ENCODE measurements at places on chromosomes 4 and X.

- DNase-seq, result no peak
These were observed 137.2 kb downstream of the RAPGEF2 start for GRCh38 chr4:159240046-159240445.

DNA sequence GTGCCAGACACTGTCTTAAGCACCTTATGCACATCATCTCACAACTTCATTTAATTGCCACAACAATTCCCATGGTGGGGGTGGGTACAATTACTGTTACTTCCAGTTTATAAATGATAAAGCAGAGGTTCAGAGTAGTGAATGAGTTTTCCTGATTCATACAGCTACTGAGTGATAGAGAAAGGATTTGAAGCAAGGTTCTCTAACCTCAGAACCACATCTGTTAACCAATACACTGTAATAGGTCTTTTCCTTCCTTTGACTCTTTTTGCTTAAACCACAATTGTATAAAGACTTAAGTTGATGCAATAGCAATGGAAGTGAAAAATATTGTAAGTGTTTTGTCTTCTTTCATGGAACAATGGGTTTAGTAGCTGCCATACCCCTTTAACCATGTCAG is 43.5 kb upstream of the PAK3 start:
- DNase-seq, result no peak

- peak; percentile 53 for DNase-seq
These were observed 941.2 kb upstream of the TENM3 start for GRCh38 chr4:181301735-181302710.

- DNase-seq, result no peak
These were observed 1.4 kb downstream of the MXD4 start for GRCh38 chr4:2260344-2261109.

DNA sequence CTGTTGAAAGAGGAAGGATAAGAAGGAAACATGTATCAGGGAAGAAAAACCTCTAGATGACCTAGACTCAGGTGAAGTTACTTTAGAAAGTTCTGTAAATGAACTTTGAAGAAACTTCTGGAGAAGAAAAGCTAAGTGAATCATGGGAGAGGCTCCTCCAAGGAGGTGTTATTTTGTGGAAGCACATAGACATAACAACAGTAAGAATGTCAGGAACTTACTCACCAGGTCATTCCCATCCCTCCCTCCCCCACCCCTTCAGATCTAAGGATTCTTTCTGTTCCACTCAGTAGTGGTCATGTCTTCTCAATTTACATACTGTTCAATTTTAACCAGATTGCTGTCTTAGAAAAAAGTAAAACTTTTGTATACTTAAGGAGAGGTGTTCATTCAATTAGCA is 310.5 kb upstream of the DDX53 start:
- no peak for DNase-seq

DNA sequence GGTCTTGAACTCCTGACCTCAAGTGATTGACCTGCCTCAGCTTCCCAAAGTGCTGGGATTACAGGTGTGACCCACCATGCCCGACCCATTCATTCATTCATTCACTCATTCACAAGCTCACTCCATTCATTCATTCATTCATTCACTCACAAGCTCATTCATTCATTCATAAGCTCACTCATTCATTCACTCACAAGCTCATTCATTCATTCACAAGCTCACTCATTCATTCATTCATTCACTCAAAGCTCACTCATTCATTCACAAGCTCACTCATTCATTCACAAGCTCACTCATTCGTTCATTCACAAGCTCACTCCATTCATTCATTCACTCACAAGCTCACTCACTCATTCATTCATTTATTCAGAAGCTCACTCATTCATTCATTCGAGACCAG is 198.6 kb downstream of the SHOX start:
- DNase-seq, result no peak

DNA sequence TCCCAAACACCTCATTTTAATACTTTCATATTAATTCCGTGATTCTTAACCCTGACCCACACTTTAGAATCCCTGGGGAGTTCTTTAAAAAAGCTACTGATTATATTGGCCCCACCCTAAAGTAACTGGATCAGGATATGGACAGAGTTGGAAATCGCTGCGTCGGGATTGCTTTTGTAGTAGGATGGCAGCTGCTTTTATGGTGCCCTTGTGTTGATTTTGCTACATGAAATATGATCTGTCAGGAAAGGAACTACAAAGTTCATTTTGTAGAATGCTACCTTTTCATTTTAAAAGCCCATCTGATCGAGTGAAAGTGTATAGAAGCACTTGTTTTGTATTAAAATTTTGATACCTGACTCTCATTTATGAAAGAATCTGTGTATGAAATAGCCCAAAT is 43.6 kb downstream of the TMEM131L start:
- DNase-seq, result no peak

DNA sequence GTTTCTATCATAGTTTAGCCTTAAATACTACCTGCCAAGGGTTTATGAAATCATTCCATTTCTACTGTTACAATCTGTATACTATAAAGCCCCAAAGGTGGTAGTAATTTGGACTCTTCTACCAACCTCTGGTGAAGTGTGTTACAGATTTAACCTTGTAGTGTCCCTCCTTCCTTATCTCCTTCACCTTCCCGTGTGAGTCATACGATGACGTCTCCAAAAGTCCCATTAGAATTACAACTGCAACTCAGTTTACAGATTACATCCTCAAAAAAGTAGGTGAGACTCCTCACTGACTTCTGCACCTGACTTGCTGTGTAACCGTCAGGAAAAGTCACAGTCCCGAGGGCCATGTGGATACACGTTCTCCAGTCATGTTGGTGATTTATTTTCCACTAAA is 219.0 kb downstream of the DCTD start:
- no peak for DNase-seq

DNA sequence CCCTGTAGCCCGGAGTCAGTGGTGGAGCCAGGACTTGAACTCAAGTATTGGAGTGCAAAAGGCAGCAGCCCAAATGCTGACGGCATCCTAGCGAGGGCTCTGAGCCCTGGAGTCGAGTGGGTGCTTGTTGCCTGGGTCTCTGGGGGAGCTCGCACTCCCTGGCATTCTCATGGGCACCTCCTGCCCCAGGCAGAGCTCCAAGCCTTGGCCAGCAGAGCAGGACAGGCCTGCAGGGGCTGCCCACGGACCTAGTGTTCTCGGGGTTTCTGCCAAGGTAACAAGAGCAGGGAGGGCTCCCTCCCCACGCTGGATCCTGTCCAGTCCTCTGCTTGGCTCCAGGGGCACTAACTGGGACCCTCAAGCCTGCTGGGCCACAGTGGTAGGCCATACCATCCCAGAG is 17.6 kb upstream of the WFS1 start:
- DNase-seq, result no peak

DNA sequence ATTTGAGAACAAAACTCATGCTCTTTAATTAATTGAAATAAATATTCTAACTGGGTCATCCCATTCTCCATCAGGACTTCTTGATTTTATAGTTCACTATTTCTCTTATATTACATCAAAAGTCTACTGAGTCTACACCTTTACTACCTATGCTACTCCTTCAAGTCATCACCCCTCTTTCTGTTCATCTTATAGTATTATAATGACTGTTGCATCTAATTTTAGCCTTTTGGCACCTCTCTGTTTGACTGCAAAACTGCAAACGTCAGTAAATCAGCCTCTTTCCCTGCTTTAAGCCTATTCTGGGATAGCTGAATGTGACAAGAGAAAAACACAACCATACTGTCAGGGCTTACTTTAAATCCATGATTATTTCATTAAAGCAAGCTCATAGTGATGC is 639.1 kb downstream of the GABRG1 start:
- DNase-seq, result no peak

DNA sequence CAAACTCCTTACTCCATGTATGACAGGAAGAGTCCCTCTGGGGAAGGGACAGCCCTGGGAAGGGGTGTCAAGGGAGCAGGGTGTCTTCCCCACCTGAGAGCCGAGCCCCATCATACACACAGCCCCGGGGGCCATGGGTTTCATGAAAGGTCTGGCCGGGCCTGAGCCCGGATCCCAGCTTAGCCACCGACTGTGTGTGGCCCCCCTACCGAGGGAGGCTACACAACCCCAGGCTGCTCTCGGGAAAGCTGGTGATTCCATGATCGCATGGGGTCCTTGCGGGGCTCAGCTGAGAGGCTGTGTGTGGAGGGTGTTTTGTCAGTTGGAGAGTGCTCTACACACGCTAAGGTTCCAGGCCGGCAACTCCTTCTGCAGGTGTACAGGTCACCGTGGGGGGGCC is 55.6 kb downstream of the SORCS2 start:
- no peak for DNase-seq

DNA sequence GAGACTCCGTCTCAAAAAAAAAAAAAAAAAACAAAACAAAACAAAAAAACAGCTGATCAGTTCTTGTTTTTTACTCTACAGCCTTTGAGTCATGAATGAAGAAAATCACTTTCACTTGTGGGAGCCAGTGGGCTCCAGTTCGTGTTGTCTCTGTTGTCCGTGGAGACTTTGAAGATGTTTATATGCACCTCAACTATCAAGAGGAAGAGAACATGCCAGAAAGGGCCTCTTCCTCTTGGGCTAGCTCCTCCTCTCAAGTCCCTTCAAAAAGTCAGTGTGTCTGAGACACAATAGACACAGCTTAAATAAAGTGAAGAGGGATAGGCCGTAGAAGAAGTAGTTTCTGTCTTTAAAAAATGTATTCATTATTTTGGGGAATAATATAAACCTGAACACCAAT is 182.7 kb downstream of the KDR start:
- no peak for DNase-seq

GRCh38 chr4:189002475-189002874 is 863.2 kb downstream of the TRIML1 start:
- no peak for DNase-seq

DNA sequence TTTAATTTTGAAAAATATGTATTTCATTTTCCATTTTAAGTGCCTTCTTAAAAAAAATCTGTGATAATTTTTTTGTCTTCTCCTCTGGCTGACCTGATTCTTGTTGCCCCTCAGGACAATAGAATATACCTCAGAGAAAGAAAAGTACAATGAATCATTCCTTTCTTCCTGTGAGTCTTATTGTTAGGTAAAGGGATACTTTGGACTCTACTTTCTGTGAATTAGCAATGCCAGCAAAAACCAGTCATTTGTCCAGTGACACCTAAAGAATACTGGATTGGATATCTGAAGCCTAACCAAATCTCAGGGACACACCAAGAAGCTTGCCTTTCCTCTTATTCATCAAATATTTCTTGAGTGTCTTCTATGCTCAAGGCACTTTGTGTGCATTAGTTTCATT is 102.1 kb downstream of the AREG start:
- DNase-seq, result no peak

GRCh38 chr4:136898590-136899248 is 633.6 kb downstream of the PCDH18 start:
- DNase-seq, result no peak

DNA sequence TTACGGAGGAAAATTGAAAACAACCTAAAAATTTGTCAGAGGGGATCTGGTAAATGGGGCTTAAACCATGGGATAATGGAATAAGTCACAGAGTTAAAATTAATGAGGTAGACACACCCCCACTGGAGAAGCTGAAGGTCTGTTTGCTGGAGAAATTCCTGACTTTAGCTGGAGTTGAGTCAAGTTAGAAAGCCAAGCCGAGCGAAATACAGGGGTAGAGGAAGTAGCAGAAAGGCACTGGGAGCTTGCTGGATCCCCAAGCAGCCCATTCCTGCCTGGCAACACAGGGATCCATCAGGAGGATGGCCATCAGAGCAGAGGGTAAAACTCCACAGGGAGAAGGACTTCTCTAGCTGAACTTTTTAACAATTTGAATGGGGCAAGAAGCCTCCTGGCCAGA is 163.8 kb downstream of the ATRX start:
- DNase-seq, result no peak

GRCh38 chrX:10989386-10989785 is 121.7 kb upstream of the HCCS start:
- no peak for DNase-seq

DNA sequence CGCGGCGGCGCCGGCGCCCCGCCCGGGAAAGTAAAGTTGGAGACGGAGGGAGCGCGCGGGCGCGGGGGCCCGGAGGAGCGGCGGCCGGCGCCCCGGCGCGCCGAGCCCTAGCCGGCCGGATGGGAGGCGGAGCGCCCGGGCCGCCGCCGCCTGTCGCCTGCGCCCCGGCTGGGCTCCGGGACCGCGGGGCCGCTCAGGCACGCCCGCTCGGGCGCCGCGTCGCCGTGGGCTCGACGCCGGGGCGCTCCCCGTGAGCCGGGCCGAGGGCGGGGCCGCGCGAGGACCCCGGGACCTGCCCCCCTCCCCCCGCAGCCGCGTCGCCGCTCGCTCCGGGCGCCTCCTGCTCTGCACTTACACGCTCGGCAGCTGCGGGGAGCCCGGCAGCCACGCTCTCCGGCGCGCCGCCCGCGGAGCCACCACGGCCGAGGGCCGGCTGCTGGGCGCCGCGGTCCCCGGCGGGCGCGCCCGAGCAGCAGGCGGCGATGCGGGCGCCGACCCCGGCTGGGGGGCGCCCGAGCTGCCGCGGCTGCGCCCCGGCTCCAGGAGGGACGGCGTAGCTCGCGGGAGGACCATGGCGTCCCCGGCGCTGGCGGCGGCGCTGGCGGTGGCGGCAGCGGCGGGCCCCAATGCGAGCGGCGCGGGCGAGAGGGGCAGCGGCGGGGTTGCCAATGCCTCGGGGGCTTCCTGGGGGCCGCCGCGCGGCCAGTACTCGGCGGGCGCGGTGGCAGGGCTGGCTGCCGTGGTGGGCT is at the start of gene ADRA2C:
Gene ADRA2C (plus strand): TSS at position 350 of the 749 bp plus-strand sequence. CDS start 222 bp downstream, at position 572.
- peak; percentile 88 for DNase-seq

GRCh38 chrX:43121637-43122036 is 343.7 kb upstream of the PPP1R2C start:
- DNase-seq, result no peak

GRCh38 chrX:34656842-34657725 is at the start of gene TMEM47:
Gene TMEM47, minus strand, starts transcription at chrX:34657285. Its CDS starts 256 bp downstream, at chrX:34657029.
- peak; percentile 87 for DNase-seq

DNA sequence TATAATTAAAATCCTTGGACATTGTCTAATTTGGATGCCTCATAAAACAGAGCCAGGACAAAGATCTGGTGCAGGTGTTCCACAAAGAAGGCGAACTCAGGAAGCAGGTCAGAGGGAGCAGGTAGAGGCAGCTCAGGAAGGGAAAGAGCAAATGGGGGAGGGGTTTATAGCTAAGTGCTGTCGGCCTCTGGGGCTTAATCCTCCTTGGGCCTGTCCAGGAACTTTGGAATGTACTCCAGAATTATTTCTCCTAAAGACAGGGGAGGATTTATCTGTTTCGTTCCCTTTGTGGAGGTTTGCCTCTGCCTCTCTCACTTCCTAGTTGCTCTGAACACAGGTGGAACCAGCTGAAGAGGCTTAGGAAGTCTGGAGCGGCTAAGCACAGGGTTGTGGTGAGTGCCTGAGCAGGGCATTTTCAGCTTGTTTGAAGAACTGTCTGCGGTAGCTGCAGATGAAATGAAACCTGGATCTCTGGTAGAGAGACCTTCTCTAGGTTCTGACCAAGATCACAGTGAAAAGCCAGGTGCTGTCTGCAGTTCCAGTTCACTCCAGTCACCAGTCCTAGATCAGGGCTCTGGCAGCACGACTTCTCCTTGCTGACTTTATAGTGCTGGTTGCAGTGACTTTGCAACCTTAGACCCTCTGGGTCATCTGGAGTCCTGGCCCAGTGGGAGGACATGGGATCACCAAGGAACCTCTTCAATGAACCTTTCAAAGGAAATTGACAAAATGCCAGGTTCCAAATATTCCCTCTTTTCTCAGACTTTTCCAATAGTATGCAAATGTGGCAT is 519.2 kb downstream of the PCDH10 start:
- DNase-seq, result no peak

GRCh38 chrX:20231598-20231997 is 35.1 kb downstream of the RPS6KA3 start:
- no peak for DNase-seq

GRCh38 chrX:153861151-153861550 is 24.8 kb downstream of the L1CAM start:
- DNase-seq, result no peak

Data from D341Med (cell line).